ENCODE measurements at places on chromosomes 5 and 9. TPM values are rescaled to one million over a fixed set of nuclear protein-coding genes. Genes with fewer than 3 reads are reported as not detected.

The PCDHB9 gene
- total RNA-seq: 0.26 TPM

The CTXN3 gene
- not detected for total RNA-seq

The CCNO gene
- total RNA-seq: not detected

The CDH10 gene
- not detected for total RNA-seq

The TMC1 gene
- total RNA-seq: not detected

The SAXO1 gene
- 0.79 TPM for total RNA-seq

The ERP44 gene
- total RNA-seq: 11.8 TPM

The WNK2 gene
- total RNA-seq: 0.95 TPM

The PCDHGC3 gene
- total RNA-seq: not detected

The CDC26 gene
- total RNA-seq: 37.0 TPM

The ARAP3 gene
- total RNA-seq: 25.6 TPM

The CSF1R gene
- total RNA-seq: not detected

The ZFP62 gene
- total RNA-seq: 26.9 TPM

GRCh38 chr5:3194271-3194670 lies 401.4 kb upstream of the IRX1 start:
- no peaks in the 10 kb centered on the region for H3K36me3 ChIP-seq
- H3K4me3 ChIP-seq: no peak overlapping the region
- H3K27me3 ChIP-seq: peaks cover 2% of the 10 kb centered on the region
- DNase-seq: no peak
- H3K27ac ChIP-seq: no peak overlapping the region

DNA sequence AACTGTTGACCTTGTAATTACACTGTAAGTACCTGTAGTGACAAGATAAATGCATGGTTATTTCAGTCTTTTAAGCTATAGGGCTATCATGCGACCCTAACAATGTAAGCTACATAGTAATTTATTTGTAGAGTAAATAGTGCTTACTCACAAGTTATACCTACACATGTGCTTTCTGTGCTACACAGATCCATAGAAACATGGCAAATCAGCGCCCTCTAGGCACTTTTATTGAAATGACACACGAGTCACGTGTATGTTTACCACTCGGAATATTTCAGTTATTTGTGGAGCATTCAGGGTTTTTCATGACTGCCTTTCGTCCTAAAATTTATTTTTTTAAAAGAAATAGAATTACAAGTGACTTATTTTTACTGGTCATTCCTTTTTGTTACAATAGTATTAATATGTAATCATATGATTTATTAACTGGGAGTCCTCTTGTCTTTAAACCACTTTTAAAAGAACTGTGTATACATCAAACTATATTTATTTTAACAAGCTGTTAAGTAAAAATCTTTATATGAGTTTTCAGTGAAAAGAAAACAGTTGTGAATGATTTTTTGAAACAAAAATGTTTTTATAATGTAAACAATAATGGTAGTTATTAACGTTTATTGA lies 1242.3 kb upstream of the WWC1 start:
- H3K4me3 ChIP-seq: no peak overlapping the region
- DNase-seq: no peak
- H3K4me1 ChIP-seq: no peaks in the 10 kb centered on the region
- H3K27ac ChIP-seq: no peak overlapping the region
- no peaks in the 10 kb centered on the region for H3K27me3 ChIP-seq

GRCh38 chr5:17127743-17128231 lies 89.6 kb upstream of the BASP1 start:
- no peaks in the 10 kb centered on the region for H3K36me3 ChIP-seq
- H3K27ac ChIP-seq: no peak overlapping the region
- H3K4me3 ChIP-seq: no peak overlapping the region
- no peaks in the 10 kb centered on the region for H3K4me1 ChIP-seq
- DNase-seq: no peak
- H3K27me3 ChIP-seq: no peaks in the 10 kb centered on the region

- no peak overlapping the region for H3K27ac ChIP-seq
- H3K27me3 ChIP-seq: no peaks in the 10 kb centered on the region
- H3K4me3 ChIP-seq: no peak overlapping the region
- no peaks in the 10 kb centered on the region for H3K36me3 ChIP-seq
- no peaks in the 10 kb centered on the region for H3K4me1 ChIP-seq
These were observed 14.8 kb upstream of the PRRC2B start for GRCh38 chr9:131379056-131379455.

DNA sequence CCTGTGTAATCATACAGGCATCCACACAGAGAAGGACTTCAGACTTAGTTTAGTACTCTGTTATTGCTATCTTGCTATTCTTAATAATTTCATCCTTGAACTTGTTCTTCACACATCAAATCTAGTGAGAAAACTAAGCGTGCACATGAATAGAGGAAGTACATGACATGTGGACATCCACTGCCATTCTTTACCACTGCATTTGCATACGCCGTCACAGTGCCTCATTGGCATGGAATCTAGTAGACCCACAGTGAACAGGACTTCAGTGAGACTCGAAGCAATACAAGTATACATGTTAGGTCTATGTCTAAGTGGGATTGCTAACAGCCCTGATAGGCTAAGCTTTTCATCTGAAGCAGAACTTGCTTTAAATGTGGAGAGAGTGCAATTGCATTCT lies 592.1 kb downstream of the TLE4 start:
- no peaks in the 10 kb centered on the region for H3K27me3 ChIP-seq
- H3K27ac ChIP-seq: no peak overlapping the region
- no peaks in the 10 kb centered on the region for H3K4me1 ChIP-seq
- DNase-seq: no peak
- H3K4me3 ChIP-seq: no peak overlapping the region

DNA sequence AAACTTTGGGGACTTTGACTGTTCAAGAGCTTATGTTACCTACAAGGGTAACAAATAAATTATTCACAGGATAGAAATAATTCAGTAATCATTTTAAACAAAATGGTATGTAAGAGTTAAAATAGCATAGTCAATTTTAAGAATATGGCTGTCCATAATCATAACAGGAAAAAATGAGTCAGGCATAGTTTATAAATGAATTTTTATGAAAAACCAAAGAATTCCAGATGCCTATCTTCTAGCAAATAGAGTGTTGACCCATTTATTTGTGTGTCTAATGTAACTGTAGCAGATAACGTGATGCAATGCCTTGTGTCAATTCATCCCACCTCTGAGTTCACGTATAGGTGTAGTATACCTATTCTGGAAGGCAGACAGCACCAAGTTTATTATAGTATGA lies 169.7 kb upstream of the CDH9 start:
- H3K4me3 ChIP-seq: no peak overlapping the region
- no peaks in the 10 kb centered on the region for H3K4me1 ChIP-seq
- H3K36me3 ChIP-seq: no peaks in the 10 kb centered on the region
- H3K27me3 ChIP-seq: no peaks in the 10 kb centered on the region
- H3K27ac ChIP-seq: no peak overlapping the region

- H3K27ac ChIP-seq: no peak overlapping the region
- no peaks in the 10 kb centered on the region for H3K36me3 ChIP-seq
- no peak for DNase-seq
- H3K4me3 ChIP-seq: no peak overlapping the region
- no peaks in the 10 kb centered on the region for H3K4me1 ChIP-seq
These were observed 1209.8 kb upstream of the CDH6 start for GRCh38 chr5:29983528-29984155.

GRCh38 chr9:137070906-137071275 lies 534 bp upstream of the SAPCD2 start:
- no peaks in the 10 kb centered on the region for H3K36me3 ChIP-seq
- no peak for DNase-seq
- H3K27ac ChIP-seq: no peak overlapping the region
- H3K27me3 ChIP-seq: peaks cover 19% of the 10 kb centered on the region
- H3K4me1 ChIP-seq: peaks cover 28% of the 10 kb centered on the region

- no peaks in the 10 kb centered on the region for H3K4me1 ChIP-seq
- H3K27me3 ChIP-seq: peaks cover 14% of the 10 kb centered on the region
- no peak for DNase-seq
- no peak overlapping the region for H3K27ac ChIP-seq
- no peaks in the 10 kb centered on the region for H3K36me3 ChIP-seq
These were observed 105.0 kb downstream of the FGF18 start for GRCh38 chr5:171524466-171524865.

DNA sequence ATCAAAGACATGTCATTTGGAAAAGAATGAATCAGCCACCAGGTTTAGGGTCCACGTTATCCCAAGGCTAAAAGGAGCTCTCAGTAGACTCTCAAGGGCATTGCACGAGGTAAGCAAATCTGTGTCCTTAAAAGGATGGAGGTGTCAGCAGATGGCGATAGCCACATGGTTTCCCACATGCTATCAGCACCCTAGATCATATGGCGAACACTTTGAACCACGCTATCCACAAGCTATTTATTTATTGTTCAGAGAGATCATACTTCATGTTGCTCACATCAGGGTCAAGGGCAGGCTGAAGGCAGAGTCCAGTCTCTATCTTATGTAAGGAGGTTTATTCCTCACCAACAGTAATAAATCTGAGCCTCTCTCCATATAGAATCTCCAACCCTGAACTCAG lies 43.7 kb downstream of the CDH6 start:
- no peaks in the 10 kb centered on the region for H3K4me1 ChIP-seq
- DNase-seq: no peak
- H3K36me3 ChIP-seq: no peaks in the 10 kb centered on the region
- no peak overlapping the region for H3K4me3 ChIP-seq
- no peak overlapping the region for H3K27ac ChIP-seq
- no peaks in the 10 kb centered on the region for H3K27me3 ChIP-seq

GRCh38 chr5:156678484-156678883 lies 171.6 kb upstream of the PPP1R2B start:
- no peak for DNase-seq
- no peak overlapping the region for H3K4me3 ChIP-seq
- H3K36me3 ChIP-seq: no peaks in the 10 kb centered on the region
- H3K27me3 ChIP-seq: peaks cover 5% of the 10 kb centered on the region
- H3K27ac ChIP-seq: no peak overlapping the region

- no peak for DNase-seq
- H3K4me3 ChIP-seq: no peak overlapping the region
- no peaks in the 10 kb centered on the region for H3K4me1 ChIP-seq
- no peaks in the 10 kb centered on the region for H3K36me3 ChIP-seq
- H3K27me3 ChIP-seq: no peaks in the 10 kb centered on the region
These were observed 149.5 kb downstream of the BAAT start for GRCh38 chr9:101235105-101235866.

DNA sequence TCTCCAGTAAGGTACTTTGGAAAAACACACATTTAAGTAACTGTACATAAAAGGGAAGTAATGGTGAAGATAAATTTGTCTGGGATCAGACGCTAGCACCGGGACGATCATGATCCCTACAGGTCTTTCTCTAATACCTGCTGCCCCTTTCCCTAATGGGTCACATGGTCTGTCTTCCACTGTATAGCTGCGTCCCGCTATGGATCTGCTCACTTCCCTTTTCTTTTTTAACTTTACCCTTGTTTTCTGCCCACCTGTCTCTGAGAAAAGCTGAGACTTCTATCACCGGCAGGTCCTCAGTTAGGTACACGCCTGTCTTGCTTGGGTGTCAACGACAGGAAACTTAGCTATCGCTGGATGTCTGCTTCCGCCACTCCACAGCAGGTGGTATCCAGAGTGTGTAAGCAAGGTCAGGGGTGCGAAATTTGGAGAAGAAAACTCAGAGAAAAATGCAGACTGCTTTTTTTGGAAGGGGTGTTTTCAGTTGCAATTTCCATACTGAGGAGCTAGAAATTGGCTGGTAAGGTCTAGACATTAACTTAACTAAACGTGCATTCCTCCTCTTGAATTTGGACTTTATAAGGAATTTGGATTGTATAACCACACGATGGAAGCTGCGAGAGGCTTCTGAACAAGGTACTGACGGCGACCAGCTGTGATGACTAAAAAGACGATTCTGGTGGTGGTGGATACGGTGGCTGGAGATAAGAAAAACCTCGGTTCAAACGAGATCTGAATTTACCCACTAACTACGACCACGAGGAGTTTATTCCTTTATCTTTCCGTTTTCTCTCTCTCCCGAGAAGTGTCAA lies 1.1 kb upstream of the ICE1 start:
- peaks cover 35% of the 10 kb centered on the region for H3K4me1 ChIP-seq
- DNase-seq: no peak
- peak overlapping the region; percentile 80 for H3K4me3 ChIP-seq

GRCh38 chr9:120926397-120926928 lies at the start of gene TRAF1:
Gene TRAF1, minus strand, starts transcription at chr9:120926796. Its CDS starts 721 bp downstream, at chr9:120926075.
- DNase-seq: peak; percentile 65
- peaks cover 37% of the 10 kb centered on the region for H3K4me1 ChIP-seq
- H3K27ac ChIP-seq: peak within 1 kb of the TSS; percentile 99
- H3K27me3 ChIP-seq: no peaks in the 10 kb centered on the region
- peak within 1 kb of the TSS; percentile 81 for H3K4me3 ChIP-seq
- no peaks in the 10 kb centered on the region for H3K36me3 ChIP-seq

Data from T-cell (primary cell).